Activated T-cell treated with anti-CD3 and anti-CD28 coated beads for 48 hours (primary cell): ENCODE measurements at places on chromosomes 12 and 14.
A peak's percentile ranks its signal among the peaks of the same experiment; 100 is the strongest.

DNA sequence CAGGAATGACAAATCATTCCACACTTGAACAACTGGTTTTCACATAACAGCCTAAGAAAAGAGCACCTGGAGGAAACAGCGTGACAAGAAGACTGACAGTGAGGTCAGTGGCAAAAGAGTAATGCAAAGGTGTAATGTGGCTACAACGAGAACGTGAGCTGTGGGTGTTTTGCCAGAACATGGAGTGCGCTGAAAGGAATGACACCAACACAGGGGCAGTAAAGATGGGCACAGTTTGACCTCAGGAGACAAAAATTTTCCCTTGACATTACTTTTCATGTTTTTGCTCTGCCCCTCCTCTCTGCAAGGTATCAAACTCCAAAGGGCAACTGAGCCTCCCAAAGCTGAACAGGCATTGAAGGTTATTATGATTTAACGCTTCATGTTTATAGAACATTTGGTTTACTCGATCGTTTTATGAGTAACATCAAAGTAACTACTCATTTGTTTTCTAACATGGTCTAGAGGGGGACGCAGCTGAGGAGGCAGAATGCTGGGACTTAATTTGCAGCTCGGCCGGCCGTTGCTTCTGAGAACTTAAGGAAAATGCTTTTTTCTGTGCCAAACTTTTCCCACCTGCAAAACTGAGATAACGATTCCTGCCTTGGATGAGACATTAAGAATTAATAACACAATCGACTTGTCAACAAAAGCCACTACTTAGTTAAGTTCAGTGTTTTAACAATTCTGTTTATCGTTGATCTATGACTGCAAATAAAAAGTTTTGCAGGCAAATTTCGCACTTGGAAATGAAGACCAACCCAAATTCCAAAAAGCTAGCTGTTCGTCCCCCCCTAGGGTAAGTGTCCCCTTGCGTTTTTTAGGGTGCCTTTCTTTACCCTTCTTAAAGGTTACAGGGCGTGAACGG is 954 bp downstream of the HAUS4 start:
- DNase-seq = no peak

- no peak for DNase-seq
These were observed 9.9 kb downstream of the GPR132 start for GRCh38 chr14:105055334-105055733.

DNA sequence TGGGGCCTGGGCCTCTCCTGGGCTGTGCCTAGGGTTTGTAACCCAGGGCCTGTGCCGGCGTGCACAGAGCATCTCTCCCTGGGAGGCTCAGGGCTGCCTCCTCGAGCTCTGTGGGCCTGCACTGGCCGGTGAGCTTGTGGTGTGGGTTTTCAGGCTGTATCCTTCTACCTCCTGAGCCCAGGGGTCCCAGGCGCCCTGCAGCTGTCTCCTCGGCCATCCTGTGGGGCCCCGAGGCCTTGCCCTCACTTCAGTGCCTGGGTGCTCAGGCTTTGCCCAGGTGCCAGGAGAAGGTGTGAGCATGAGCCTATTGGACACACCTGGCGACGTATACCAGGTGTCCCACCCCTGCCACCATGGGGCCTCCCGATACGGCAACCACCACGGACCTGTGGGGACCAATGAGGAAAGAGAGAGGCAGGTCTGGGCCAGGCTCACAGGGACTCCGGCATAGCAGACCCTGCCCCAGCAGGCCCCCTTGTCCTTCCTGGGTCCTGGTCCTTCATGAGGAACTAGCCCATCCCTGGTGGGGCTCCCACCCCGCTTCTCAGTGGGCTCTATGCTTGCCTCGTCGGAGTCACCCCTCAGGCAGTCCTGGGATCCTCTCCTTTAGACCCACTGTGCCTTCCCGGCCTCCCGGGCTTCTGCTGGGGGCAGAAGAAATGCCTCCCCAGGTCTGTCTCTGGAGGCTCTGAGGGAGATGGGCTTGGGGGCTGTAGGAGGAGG is 400.2 kb downstream of the TMEM121 start:
- DNase-seq = no peak

- DNase-seq = no peak
These were observed 8.5 kb upstream of the SERPINA5 start for GRCh38 chr14:94572637-94573303.

DNA sequence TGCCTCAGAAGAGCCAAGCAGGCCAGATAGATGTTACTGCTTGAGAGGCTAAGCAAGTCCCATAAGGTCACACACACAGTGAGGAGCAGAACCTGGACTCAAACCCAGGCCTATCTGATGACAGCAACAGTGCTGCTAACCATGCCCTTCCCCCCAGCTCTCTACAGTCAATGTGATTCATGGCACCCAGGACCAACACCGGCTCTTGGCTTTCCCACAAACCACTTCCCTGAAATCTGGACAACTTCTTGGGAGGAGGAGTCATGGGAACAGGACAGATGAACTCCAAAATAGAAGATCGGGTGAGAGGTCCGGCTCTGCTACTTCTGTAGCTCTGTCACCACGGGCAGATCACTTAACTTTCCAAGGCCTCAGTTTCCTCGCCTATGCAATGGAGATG is 716 bp upstream of the PTGDR start:
- no peak for DNase-seq

- no peak for DNase-seq
These were observed 55.1 kb downstream of the ERH start for GRCh38 chr14:69342928-69343525.

GRCh38 chr12:83220774-83221173 is 534.1 kb downstream of the TMTC2 start:
- DNase-seq = no peak

DNA sequence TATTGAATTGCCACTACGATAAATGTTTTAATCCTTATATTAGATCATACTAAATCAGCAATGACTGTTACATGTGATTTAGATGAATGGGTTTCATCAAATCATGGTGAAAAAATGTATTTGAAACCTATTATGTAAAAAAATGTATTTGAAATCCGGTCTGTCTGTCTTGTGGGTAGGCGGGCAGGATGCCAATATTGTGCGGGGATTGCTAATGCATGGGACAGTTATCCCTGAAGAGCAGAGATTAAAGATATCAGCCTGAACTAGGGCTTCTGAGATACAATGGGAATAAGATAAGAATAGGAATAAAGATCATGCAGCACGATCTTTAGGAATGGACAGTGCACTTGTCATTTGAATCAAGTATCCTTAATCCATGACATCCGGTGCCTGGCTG is 134.0 kb downstream of the PRKCH start:
- DNase-seq = no peak

DNA sequence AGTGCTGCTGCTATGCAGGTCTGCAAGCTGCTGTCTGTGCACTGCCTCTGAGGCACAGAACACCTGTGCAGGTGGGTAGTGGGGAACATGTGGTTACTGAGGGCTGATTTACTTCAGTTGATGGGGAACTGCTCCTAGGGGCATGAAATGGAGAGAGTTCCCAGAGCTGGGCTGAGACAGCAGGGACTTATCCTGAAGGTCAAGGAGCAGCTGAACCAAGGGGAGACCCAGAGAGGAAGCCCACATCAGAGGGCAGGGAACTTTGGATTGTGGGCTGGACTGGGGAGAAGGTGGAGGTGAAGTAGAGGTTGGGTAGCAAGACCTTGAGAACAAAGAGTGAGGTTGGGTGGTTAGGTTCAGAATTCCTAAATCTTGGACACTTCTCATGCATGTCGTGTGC is 311.9 kb downstream of the AACS start:
- no peak for DNase-seq

GRCh38 chr12:112892856-112893255 is 13.9 kb upstream of the OAS1 start:
- no peak for DNase-seq

DNA sequence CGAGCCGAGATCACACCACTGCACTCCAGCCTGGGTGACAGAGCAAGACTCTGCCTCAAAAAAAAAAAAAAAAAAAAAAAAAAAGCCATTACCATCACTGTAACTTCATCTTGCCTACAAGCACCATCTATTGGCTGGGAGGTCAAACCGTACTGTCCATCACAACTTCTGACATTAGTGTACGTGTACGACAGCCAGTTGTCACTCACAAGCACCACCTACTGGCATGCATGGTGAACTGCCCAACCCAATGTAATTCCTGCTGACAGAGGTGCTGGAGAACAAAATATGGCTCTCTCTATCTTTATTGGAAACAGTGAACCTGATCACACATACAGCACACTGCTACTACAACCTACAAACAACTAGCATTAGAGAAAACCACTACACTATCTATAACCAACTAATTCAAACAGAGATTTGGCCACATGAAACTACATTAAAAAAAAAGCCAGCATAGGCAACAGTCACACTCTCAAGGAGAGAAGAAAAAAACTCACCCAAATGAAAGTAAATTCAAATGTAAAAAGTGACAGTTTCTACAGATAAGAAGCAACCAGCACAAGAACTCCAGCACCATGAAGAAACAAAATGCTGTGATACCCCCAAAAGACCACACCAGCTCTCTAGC is 82.3 kb downstream of the PUS7L start:
- no peak for DNase-seq

DNA sequence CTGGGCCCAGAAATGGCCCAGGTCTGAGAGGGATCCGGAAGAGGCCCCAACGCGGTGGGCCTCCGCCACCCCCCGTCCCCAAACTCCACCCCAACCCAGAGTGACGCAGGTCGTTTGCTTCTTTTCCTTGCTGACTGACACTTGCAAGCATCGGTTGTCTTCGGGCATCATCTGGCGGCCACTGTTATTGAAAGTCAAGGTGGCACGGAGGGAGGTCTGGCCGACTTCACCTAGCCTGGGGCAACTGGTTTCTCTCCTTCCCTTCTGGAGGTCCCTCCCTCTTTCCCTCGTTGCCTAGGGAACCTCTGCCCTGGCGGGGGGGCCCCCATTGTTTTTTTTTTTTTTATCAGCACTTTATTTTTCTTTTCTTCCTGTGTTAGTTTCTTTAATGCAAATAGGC is 241.8 kb downstream of the ALG10 start:
- DNase-seq = no peak

DNA sequence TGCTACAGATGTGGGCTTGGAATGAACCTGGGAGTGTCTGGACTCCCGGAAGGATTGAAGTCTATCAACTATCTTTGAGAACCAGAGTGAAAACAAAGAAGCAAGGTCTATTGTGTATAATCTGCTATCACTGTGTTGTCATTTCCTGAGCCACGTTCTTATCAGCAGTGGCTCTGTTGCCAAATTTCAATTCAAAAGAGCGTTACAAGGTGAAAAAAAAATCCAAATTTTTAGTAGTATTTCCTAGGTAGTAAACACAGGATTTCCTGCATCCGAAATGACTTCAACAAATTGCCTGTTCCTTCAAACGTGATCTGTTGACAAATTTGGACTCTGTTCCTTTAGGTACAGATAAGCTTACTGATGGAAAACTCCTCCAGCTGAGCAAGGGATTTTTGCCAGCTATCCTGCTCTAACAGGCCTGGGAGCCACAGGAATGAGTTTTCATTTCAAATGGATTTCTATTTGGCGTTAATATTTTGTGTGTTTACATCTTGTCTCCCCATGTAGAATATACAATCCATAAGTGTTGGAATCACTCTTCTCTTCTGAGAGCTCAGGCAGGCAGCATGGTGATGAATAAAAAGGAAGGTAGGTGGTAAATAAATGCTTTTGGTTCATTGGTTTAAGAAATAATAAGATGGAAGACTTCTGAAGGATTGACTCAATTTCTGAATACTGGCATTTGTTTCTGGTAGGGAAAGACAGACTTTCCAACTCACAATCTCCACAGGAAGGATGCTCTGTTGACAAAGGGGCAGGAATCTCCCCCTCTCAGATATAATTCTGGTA is 58.5 kb downstream of the GPR135 start:
- DNase-seq = no peak

- no peak for DNase-seq
These were observed 269.2 kb downstream of the ALG10 start for GRCh38 chr12:34291426-34291901.

DNA sequence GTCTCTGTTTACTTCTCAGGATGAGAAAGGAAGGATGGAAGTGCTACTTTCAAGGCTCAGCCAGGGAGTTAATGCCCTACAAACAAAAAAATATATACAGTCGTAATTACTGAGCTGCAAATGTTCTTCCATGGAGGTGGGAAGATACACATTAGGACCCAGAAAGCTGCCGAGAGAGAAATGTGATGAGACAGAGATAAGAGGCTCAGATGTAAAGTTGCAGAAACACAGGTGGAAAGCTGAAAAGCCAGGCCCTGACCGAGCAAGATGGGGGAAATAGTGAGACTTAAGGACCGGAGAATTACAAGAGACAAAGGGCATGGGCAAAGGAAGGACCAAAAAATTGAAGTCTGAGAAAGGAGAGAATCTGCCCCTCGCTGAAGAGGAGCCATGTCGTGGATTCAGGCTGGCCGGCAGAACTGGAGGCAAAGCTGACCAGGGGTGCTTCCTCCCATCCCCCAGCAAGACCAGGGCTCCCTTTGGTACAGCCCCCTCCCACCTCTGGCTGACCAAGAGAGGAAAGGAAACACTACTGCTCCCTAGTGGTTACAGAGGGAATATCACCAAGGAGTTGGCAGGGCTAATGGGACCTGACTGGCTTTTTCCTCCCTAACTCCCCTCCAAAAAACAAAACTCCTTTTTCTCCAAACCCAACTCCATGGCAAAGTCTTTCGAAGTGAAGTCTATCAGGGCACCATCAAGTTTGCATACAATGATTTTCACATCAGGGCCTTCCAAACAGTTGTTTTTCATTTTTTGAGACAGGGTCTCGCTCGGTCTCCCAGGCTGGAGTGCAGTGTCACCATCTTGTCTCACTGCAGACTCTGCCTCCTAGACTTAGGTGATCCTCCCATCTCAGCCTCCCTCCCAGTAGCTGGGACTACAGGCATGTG is 12.1 kb downstream of the ZFHX2 start:
- DNase-seq = peak; percentile 5

GRCh38 chr14:22539831-22540230 is 49.2 kb downstream of the DAD1 start:
- no peak for DNase-seq
